Activated T-helper 1 cell treated with anti-CD3 and anti-CD28 coated beads, Interleukin-2, amount 50 U/mL, for 16 hours (primary cell): ENCODE measurements at places on chromosomes 1 and 21.

DNA sequence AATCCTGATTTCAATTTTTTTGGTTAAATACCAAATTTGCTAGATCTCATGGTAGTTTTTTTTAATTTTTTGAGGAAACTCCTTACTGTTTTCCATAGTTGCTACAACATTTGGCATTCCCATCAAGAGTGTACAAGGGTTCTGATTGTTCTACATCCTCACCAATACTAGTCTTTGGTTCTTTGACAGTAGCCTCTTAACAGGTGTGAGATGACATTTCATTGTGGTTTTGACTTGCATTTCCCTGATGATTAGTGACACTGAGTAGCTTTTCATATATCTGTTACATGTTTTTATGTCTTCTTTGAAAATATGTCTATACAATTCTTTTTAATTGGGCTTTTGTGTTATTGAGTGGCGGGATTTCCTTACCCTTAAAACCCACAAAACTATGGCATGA is 20.9 kb upstream of the RGS13 start:
- no peak for DNase-seq

- DNase-seq, result no peak
Measured at GRCh38 chr1:176193663-176194062, 13.4 kb downstream of the COP1 start.

DNA sequence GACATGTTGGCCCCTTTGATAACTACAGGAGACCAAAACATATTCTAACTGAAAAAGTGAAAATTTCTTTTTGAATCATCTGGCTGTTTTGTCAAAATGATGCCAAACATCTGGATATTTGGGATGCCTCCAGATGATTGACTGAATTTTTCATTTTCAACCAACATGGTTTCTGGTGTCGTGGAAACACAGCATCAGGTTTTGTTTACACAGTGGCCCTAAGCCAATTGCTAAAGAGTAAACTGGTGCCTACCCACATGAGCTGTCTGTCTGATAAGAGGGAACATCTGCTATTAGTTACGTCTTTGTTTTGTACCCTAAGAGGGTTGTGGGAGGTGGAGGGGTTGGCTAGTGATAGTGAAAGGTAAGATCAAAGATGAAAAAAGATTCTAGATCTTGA is 204.8 kb downstream of the KCNK2 start:
- DNase-seq, result no peak

DNA sequence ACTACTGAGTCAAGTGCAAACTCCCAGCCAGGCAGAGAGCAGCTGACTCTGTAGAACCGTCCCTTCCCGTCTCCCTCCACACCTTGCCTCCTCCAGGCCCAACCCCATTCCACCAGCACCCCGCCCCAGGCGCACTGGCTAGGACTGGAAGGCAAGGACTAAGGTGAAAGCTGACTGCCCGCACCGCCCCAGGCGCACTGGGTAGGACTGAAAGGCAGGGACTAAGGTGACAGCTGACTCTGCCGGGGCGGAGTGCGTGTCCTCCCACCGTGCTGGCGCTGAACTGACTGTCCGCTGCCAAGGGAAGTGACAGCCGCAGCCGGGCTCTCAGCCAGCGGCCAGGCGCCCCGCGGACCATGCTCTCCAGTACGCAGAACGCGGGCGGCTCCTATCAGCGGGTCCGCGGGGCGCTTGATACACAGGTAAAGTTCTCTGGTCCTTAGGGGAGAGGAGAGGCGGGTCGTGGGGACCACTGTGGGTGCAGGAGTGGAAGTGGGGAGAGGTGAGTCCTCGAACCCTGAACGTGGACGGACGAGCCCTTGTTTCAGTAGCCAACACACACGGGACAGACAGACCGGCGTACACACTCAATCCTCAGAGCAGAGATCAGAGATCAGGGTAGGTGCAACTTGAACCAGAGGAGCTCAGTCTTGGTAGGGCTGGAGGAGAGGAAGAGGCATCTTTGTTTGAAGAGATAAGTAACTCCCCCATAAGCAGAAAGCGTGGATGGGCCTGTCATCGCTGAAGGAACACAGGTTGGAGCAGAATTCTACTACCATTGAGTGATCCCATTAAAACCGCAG is 58.0 kb downstream of the RBM11 start:
- DNase-seq, result no peak

- no peak for DNase-seq
Measured at GRCh38 chr21:36207577-36208320, 51.1 kb downstream of the DOP1B start.

DNA sequence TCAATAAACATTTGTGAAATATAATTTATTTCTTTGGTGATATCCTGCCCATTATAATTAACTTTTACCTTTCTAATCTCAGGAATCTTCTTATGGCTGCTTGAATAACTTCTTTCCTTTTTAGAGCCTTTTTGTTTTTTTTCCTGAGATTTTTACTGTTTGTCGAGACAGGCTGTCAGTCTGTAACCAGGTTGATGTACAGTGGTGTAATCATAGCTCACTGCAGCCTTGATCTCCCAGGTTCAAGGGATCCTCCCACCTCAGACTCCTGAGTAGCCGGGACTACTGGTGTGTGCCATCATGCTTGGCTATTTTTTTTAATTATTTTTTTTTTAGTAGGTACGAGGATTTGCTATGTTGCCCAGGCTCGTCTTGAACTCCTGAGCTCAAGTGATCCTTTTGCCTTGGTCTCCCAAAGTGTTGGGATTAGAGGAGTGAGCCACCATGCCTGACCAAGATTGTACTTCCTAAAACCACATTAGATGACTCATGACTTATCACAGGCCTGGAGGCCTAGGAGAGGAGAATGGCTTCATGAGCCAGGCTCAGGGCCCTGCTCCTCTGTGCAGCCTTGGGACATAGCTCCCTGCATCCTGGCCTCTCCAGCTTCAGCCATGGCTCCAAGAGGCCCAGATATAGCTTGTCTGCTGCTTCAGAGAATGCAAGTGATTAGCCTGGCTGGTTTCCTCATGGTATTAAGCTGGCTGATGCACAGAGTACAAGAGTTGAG is 48.6 kb downstream of the CTH start:
- no peak for DNase-seq

- no peak for DNase-seq
Measured at GRCh38 chr1:206814716-206815341, 42.5 kb upstream of the IL10 start.

DNA sequence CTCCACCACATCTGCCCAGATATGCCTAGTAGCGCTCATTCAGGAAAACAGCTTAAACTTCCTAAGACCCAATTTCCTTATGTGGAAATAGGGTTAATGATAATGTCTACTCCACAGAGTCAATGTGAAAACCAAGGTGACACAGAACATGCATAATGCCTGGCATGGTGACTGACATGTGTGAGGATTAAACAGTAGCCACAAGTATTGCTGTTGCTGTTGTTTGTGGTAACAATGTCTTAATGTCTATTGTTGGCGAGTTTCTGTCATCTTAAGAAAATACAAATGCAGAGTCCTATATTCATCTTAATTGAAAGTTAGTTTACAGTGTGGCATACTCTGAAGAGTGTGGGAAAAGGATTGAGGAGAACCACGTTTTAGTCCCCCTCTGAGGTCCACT is 75.6 kb upstream of the NGF start:
- no peak for DNase-seq
